ENCODE measurements at places on chromosomes 2 and 18. TPM values are rescaled to one million over a fixed set of nuclear protein-coding genes. Genes with fewer than 3 reads are reported as not detected.

The PTPRN gene
- 0.23 TPM for polyA plus RNA-seq

The SCG2 gene
- 0.47 TPM for polyA plus RNA-seq

The SLC11A1 gene
- 1.4 TPM for polyA plus RNA-seq

The PDE1A gene
- polyA plus RNA-seq = 16.0 TPM

The NEB gene
- polyA plus RNA-seq = 20.3 TPM

The NYAP2 gene
- polyA plus RNA-seq = not detected

The ATP6V1C2 gene
- 9.8 TPM for polyA plus RNA-seq

The INHA gene
- 1.9 TPM for polyA plus RNA-seq

The CXCR1 gene
- polyA plus RNA-seq = not detected

The CRYGD gene
- not detected for polyA plus RNA-seq

The CYP27C1 gene
- 7.0 TPM for polyA plus RNA-seq

The IL36G gene
- polyA plus RNA-seq = not detected

The PJVK gene
- polyA plus RNA-seq = 9.1 TPM

The HOXD3 gene
- 26.0 TPM for polyA plus RNA-seq

The UGT1A10 gene
- not detected for polyA plus RNA-seq

The ZC3H8 gene
- polyA plus RNA-seq = 23.1 TPM

The HOXD13 gene
- polyA plus RNA-seq = 0.22 TPM

The DBI gene
- polyA plus RNA-seq = 102 TPM

The GFPT1 gene
- 48.3 TPM for polyA plus RNA-seq

The BOK gene
- 25.2 TPM for polyA plus RNA-seq

The RGPD3 gene
- polyA plus RNA-seq = 0.63 TPM

The ALPI gene
- polyA plus RNA-seq = not detected

The ALKAL2 gene
- polyA plus RNA-seq = 5.6 TPM
